ENCODE measurements at places on chromosomes 12 and 14. TPM values are rescaled to one million over a fixed set of nuclear protein-coding genes. Genes with fewer than 3 reads are reported as not detected.

- no peak overlapping the region for H3K4me3 ChIP-seq
- no peak for DNase-seq
- H3K27me3 ChIP-seq, result no peaks in the 10 kb centered on the region
- H3K36me3 ChIP-seq, result no peaks in the 10 kb centered on the region
- H3K27ac ChIP-seq, result no peak overlapping the region
Measured at GRCh38 chr14:106605548-106606448, 1079.4 kb downstream of the TMEM121 start.

GRCh38 chr12:131607658-131608447, 103.0 kb upstream of the SFSWAP start:
- no peak overlapping the region for H3K27ac ChIP-seq
- no peaks in the 10 kb centered on the region for H3K27me3 ChIP-seq
- DNase-seq, result no peak
- H3K4me3 ChIP-seq, result no peak overlapping the region
- H3K4me1 ChIP-seq, result no peaks in the 10 kb centered on the region

DNA sequence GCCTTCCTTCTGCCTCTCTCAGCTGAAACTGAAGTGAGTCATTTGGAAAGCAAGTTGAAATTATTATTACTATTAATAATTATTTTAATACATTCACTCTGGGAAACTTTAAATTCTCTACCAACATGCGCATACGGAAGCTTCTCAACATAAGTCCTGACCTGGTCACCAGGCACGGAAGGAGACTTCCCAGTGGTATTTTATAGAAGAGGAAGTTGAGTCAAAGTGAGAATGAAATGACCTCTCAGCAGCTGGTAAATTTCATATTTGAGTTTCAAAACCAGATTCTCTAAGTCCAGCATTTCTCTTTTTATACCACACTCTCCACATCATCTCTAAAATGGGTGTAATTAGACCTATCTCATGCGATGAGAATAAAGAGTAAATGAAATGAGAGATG, 747.4 kb downstream of the VRK1 start:
- H3K27me3 ChIP-seq, result no peaks in the 10 kb centered on the region
- H3K4me1 ChIP-seq, result no peaks in the 10 kb centered on the region
- no peak for DNase-seq
- no peaks in the 10 kb centered on the region for H3K36me3 ChIP-seq

- no peaks in the 10 kb centered on the region for H3K36me3 ChIP-seq
- DNase-seq, result peak; percentile 47
- peaks cover 14% of the 10 kb centered on the region for H3K4me1 ChIP-seq
- no peaks in the 10 kb centered on the region for H3K27me3 ChIP-seq
Measured at GRCh38 chr14:93073910-93074769, 41.6 kb downstream of the ITPK1 start.

DNA sequence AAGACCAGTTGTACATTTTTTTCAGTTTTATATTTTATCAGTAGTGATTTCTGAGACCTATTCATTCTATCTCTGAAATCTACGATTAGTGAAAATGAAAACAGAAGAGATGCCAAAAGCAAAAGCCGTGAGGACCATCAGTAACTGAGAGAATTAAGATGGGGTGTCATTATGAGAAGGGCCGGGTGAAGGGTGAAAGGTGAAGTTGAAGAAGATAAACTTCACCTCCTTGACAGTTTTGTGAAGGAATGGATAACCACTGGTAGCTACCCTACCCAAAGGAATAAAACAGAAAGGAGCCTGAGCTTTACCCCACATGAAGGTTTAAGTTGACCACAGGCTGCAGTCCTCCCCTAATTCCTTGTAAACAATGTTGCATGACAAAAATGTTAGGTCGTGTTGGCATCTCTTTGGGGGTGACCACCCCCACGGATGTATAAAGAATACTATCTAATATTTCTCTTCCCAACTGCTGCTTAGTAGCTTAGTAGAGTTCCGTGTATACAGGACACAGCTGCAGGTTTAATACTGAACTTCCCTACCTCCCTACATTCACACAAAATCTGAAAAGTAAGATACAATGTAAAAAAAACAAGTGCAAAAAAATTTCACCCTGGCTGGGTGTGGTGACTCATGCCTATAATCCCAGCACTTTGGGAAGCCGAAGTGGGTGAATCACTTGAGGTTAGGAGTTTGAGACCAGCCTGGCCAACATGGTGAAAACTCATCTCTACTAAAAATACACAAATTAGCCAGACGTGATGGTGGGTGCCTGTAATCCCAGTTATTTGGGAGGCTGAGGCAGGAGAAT, 23.9 kb downstream of the GPR19 start:
- H3K27me3 ChIP-seq, result no peaks in the 10 kb centered on the region
- H3K27ac ChIP-seq, result no peak overlapping the region
- H3K4me3 ChIP-seq, result no peak overlapping the region
- no peaks in the 10 kb centered on the region for H3K36me3 ChIP-seq

GRCh38 chr12:75876832-75877762, 154.5 kb downstream of the PHLDA1 start:
- H3K4me1 ChIP-seq, result no peaks in the 10 kb centered on the region
- H3K36me3 ChIP-seq, result no peaks in the 10 kb centered on the region
- H3K27ac ChIP-seq, result no peak overlapping the region

DNA sequence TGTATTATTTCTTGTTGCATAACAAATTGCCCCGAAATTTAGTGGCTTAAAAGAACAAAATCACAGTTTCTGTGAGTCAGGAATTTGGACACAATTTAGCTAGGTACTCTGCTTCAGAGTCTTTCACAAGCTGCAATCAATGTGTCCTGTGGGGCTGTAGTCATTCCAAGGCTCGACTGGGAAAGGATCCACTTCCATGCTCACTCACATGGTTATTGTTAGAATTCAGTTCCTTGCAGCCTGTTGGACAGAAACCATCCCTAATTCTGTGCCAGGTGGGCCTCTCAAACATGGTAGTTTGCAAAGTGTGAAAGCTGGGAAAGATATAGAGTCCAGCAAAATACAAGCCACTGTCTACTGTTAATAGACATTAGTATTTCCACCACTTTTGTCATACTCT, 59.7 kb upstream of the ARID2 start:
- H3K27me3 ChIP-seq, result no peaks in the 10 kb centered on the region
- DNase-seq, result no peak
- no peaks in the 10 kb centered on the region for H3K36me3 ChIP-seq
- H3K4me3 ChIP-seq, result no peak overlapping the region
- H3K27ac ChIP-seq, result no peak overlapping the region
- H3K4me1 ChIP-seq, result no peaks in the 10 kb centered on the region

DNA sequence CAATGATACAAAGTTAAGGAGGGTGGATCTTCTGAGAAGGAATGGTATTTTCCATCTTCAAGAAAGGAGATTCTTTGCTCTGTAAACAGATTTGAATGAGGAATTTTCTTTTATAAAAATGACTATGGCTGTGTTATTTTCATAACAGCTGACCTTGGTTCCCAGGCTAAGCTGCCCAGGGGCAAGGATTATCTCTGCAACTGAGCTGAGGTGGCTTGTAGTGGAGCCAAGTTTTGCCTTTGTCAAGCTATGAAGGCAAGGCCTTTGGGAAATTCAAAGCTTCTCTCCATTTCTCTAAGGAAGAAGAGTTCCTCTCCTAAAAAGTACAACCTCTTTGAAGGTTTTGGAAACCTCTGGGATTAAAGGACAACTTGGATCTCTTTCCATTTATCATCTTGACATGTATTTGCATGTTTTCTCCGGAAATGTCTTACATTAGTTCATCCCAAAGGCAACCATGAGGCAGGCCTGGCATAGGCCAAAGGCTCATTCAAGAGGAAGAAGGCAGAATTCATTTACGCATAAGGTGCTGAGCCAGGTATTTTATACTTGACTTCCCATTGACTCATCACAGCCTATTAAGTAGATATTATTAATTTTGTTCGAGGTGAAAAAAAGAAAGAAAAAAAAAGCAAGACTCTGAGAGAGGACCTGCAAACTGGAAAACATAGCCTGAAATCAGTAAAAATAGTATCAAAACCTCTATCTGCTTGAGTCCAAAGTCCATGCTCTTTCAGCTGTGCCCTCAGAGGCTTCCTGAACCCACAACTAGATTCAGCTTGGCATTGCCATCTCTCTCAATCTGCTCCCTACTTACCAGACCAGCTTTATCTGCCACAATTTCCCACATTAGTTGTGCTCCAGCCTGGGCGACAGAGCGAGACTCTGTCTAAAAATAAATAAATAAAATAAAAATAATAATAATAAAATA, 24.0 kb upstream of the CKAP4 start:
- H3K27me3 ChIP-seq, result no peaks in the 10 kb centered on the region
- no peak for DNase-seq
- no peak overlapping the region for H3K4me3 ChIP-seq
- H3K36me3 ChIP-seq, result no peaks in the 10 kb centered on the region
- H3K27ac ChIP-seq, result no peak overlapping the region

DNA sequence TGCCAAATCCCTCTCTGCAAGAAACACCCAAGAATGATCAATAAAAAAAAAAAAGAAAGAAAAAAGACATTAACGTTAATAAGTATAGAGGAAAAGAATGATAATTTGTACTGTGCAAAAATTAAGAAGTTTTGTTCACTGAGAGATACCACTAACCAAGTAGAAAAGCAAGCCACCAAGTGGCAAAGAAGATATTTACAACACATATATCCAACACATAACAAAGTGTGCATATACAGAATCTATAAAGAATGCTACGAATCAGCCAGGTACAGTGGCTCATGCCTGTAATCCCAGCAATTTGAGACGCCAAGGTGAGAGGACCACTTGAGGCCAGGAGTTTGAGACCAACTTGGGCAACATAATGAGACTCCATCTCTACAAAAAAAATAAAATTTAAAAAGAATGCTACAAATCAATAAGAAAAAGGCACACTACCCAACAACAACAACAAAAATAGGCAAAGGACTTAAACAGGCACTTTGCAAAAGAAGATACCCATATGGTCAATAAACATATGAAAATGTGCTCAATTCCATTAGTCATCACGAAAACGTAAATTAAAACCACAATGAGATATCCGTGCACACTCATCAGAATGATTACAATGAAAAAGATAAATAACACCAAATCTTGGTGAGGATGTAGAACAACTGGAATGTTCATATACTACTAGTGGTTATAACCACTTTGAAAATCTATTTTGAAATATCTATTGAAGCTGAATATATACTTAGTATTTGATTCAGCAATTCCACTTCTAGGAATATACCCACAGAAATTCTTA, 19.8 kb downstream of the GALNT4 start:
- H3K27ac ChIP-seq, result no peak overlapping the region
- DNase-seq, result no peak
- no peaks in the 10 kb centered on the region for H3K27me3 ChIP-seq
- no peak overlapping the region for H3K4me3 ChIP-seq

- no peak overlapping the region for H3K4me3 ChIP-seq
- H3K27ac ChIP-seq, result no peak overlapping the region
- no peaks in the 10 kb centered on the region for H3K36me3 ChIP-seq
- DNase-seq, result no peak
- no peaks in the 10 kb centered on the region for H3K27me3 ChIP-seq
Measured at GRCh38 chr14:99187858-99188257, 84.1 kb downstream of the BCL11B start.

- DNase-seq, result no peak
- no peaks in the 10 kb centered on the region for H3K4me1 ChIP-seq
- H3K27me3 ChIP-seq, result no peaks in the 10 kb centered on the region
- no peak overlapping the region for H3K4me3 ChIP-seq
- no peaks in the 10 kb centered on the region for H3K36me3 ChIP-seq
- H3K27ac ChIP-seq, result no peak overlapping the region
Measured at GRCh38 chr12:4434301-4434700, 11.3 kb downstream of the FGF6 start.

DNA sequence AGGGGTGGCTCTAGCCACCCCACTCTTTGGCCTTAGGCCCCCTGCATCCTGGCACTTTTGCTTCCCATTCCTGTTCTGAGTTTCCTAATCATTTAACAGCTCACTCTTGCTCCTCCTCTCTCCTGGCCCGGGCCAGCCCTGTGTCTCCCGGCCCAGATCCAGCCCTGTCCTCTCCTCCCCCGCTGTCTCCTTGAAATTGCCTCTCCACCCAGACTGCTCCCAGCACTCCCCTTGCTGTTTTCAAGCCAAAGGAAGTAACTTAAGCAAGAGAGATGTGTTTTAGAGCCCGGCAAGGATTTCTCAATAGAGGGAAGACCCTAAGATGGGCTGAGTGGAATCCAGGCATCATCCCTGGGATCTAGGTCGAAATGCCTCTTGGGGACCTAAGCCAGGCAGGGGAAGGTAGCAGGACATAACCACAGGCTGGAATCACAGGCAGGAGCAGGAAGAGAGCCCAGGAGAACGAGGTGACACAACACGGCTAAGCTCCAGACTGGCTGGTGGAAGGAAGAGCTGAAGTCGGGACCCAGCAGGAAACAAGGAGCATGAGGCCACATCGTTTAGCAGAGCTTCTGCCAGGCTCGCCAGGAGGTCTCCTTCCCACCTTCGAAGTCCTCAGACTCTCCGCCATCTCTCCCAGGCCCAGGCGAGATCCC, 2.0 kb upstream of the LRP1-AS start:
- H3K27ac ChIP-seq, result peak overlapping the region; percentile 93
- no peaks in the 10 kb centered on the region for H3K27me3 ChIP-seq

DNA sequence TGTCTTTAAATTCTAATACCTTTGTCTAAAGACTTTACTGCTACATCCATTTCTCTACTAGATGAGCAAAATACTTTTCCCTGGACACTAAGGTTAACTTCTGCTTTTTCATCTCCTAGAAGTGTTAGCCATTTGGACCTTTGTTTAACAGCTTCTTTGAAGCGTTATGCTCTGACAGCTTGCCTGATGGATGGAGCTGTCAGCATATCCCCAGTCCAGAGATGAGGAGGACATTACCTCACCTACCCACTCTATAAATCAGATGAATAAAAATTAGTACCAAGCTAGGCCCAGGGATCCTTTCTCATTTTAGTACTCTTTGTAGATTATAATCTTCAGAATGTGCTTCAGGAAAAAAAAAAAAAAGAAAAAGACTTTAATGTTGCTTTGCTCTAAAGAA, 222.7 kb downstream of the PELI2 start:
- no peak overlapping the region for H3K4me3 ChIP-seq
- DNase-seq, result no peak
- no peaks in the 10 kb centered on the region for H3K27me3 ChIP-seq
- H3K36me3 ChIP-seq, result no peaks in the 10 kb centered on the region
- H3K27ac ChIP-seq, result peak overlapping the region; percentile 5

GRCh38 chr12:67315661-67316060, 46.5 kb downstream of the CAND1 start:
- no peak overlapping the region for H3K27ac ChIP-seq
- H3K4me1 ChIP-seq, result no peaks in the 10 kb centered on the region
- H3K4me3 ChIP-seq, result no peak overlapping the region
- no peaks in the 10 kb centered on the region for H3K36me3 ChIP-seq

GRCh38 chr14:105589161-105589925, 63.0 kb downstream of the TMEM121 start:
- no peak for DNase-seq
- H3K4me3 ChIP-seq, result no peak overlapping the region
- no peaks in the 10 kb centered on the region for H3K36me3 ChIP-seq

Gene JAG2
- 7.6 TPM for total RNA-seq

Gene EIF2S3B
- 0.58 TPM for total RNA-seq

Gene SMIM41
- total RNA-seq, result not detected

Gene SLC10A1
- total RNA-seq, result not detected

Gene TFCP2
- total RNA-seq, result 6.1 TPM

Gene CD163
- 86.6 TPM for total RNA-seq

Data from uterus (tissue), 4 donors.